ENCODE measurements at places on chromosomes 6 and 20.

- no peak for DNase-seq
Observed at GRCh38 chr6:140956571-140957369, 1176.0 kb upstream of the GJE1 start.

- no peak for DNase-seq
Observed at GRCh38 chr6:112016320-112016719, 37.6 kb upstream of the CCN6 start.

DNA sequence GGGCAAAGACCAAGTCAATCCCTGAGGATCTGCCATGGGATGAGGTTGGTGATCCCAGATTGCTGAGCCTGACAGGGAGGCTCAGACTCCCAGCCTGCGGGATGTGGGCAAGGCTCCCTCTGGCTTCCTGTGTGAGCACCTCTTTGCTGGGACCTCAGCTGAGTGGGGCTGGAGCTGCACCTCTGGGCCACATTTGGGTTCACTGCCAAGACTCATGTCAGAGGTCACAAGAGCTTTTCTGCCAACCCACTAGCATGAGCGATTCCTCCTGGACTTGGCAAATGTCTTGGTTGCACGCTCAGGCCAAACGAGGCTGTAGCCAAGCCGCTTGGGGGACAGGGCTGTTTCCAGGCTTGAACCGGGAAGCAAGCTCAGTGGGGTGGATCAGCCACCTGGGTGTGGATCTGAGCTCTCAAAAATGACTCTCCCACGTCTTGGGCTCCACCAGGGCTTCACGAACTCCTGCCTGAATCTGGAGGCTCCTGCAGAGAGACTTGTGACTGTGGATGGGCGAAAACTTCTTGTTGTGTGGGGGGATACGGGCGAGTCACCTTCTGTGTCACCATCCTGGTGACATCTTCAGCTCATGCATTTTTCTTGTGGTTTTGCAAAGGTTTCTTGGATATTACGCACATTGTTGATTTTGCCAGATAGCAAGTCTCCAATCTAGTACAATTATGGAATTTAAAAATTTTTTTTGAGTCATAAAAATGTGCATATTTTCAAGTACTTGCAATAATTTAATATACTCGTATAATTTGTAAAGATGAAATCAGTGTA, 359.5 kb downstream of the CDH4 start:
- DNase-seq, result no peak

GRCh38 chr6:137928286-137928685, 61.2 kb downstream of the TNFAIP3 start:
- DNase-seq, result no peak

GRCh38 chr6:161393839-161394364, 120.0 kb upstream of the AGPAT4 start:
- peak; percentile 65 for DNase-seq

DNA sequence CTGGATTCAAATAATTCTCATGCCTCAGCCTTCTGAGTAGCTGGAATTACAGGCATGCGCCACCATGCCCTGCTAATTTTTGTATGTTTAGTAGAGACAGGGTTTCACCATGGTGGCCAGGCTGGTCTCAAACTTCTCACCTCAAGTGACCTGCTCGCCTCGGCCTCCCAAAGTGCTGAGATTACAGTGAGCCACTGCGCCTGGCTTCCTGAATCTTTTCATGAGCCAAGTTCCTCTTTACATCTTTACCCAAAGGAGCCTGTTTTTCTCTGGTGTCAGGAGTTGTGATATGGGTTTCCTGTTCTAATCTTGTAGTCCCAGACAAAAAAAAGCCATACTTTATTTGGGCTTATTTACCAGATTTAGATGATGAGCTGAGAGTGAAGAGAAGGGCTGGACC, 34.4 kb downstream of the PCNA start:
- no peak for DNase-seq

GRCh38 chr6:11604836-11605506, 67.4 kb downstream of the TMEM170B start:
- DNase-seq, result no peak

DNA sequence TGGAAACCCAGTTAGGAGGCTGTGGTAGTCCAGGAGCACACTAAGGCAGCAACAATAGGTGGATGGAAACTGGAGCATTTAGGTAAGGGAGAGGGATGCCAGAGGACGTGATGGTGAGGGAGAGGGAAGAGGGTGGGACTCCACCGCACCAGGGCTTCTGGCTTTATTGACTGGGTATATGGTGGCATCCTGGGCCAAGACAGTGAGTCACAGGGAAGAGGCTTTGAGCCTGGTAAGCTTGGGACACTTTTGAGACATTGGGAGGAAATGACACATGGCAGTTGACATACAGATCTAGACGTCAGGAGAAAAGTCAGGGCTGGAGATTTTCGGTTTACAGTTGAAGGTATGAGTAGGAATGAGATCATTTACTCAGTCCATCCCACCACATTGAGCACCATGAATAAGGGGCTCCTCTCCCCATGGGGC, 14.9 kb downstream of the NT5E start:
- no peak for DNase-seq

DNA sequence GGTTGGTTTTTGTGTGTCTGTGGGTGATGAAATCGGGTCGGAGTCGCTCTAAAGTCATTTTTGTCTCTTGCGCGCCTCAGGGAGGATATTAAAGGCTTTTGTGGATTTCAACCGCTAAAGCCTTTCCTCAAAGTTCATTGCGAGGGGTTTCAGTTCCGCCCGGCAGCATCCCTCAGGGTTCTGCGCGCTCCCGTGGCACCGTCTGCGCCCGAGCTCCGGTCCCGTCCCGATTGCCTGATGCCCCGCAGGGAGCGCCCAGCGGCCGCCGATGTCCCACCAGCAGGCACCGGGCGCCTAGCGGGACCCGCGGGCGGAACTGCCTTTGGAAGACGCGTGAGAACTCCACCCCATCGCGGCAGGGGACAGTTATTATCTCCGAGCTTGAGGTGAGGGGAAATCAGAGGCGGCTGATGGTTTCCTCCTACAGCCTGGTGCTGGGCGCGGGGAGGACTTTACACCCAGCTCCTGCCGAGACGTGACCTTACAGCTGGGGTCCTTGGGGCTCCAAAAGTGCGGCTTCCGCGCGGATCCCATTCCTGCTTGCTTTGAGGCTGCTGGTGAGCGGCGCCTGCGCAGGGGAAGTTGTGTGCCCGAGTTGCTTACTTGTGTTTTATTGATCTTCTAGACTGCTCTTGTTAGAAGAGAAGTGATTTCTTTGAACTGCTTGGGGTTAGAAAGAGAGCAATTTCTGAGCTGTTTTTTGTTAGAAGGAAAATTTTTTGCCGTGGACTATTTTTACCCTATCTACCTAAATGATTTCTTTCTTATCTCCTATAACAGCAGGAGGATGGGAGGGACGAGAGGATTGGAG, 27.1 kb downstream of the ULBP1 start:
- DNase-seq, result no peak

GRCh38 chr6:80530103-80530502, 423.6 kb downstream of the BCKDHB start:
- no peak for DNase-seq

DNA sequence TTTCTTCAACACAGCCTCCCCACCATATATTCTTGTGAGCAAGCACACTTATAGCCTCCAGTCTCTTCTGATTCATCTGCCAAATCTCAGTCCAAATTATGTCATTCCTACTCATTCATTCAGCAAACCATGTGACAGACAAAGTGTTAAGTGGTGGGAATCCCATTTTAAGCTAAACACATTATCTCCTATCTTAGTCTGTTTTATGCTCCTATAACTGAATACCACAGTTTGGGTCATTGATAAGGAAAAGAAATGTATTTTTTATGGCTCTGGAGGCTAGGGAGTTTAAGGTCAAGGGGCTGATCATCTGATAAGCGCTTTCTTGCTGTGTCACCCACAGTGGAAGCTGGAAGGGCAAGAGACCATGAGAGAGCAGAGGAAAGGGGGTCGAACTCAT, 23.9 kb upstream of the SMIM13 start:
- DNase-seq, result no peak

DNA sequence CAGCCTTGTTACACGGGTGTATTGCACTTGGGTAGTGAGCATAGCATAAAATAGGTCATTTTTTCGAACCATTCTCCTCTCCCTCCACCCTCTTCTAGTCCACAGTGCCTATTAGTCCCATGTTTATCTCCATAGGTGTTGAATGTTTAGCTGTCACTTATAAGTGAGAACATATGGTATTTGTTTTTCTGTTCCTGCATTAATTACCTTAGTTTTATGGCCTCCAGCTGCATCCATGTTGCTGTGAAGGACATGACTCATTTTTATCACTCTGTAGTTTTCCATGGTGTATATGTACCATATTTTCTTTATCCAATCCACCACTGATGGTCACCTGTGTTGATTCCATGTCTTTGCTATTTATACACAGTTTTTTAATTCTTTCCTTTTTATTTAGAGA, 889.5 kb downstream of the EYS start:
- DNase-seq, result no peak

DNA sequence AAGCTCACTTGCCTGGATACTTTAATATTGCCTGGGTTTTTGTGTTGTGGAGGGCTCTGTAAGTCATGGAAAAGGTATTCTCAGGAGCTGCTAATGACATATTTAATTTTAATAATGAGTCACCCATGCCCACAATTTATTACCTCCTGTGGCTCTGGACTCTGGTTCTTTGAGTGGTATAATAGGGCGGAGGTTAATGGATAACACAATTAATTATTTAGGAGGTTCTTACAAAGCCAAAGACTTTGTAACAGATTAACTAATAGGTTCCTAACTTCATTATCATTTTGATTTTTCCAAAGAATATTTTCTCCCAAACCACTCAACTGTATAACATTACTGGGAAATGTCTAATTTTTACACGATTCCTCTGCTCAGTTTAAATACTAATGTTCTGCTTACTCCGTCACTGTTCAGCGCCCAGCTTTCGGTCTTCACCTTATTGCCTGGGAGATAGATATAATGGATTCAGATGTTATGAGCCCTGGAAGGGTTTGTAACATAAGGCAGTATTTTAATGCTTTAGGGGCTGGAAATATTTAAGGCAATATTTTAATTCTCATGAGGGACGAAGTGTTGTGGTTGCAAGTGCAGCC, 29.4 kb downstream of the PHACTR3 start:
- DNase-seq, result no peak

DNA sequence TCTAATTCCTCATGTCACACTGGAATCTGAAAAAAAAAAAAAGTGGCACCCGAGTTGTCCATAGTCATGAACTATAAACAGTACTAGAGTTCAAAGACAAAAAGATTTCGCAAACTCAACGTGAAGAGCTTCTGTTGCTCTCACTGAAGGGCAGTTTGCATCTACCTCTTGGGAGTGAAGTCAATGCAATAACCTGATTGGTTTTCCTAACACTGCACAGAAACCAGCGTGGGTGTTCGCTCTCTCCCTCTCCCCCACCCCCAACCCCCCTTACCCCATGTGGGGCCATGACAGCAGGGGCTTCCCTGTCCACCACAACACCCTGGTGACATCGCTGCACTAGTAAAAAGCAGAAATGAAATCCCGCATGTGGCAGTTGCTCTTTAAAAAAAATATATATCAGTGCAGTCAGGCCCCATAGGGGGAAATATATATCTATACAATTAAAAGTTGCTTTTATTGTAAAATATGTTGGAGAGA, 66.9 kb downstream of the GMPR start:
- no peak for DNase-seq

GRCh38 chr6:137863091-137863797, 3.8 kb upstream of the TNFAIP3 start:
- no peak for DNase-seq

DNA sequence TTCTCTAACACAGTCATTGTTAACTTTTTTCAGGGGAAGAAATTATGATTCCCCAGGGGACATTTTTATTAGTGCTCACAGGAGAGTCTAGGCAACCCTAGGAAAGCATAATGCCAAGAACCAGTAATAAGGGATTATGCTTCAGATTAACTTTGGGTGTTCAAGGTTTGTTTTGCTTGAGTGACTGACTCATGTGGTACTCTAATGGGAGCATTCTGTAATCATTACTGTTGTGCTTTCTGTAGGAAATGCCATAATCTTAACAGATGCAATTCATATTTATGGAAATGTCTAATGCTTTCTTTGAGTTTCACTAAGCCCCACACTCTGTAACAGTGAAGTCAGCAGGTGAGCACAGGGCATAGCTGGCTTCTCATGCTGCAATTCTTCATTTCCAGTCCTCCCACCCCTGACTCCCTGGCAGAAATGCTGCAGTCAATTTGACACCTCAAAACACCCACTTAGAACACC, 263.4 kb upstream of the MAN1A1 start:
- no peak for DNase-seq

GRCh38 chr6:135233686-135234491, 52.8 kb downstream of the MYB start:
- DNase-seq, result no peak

DNA sequence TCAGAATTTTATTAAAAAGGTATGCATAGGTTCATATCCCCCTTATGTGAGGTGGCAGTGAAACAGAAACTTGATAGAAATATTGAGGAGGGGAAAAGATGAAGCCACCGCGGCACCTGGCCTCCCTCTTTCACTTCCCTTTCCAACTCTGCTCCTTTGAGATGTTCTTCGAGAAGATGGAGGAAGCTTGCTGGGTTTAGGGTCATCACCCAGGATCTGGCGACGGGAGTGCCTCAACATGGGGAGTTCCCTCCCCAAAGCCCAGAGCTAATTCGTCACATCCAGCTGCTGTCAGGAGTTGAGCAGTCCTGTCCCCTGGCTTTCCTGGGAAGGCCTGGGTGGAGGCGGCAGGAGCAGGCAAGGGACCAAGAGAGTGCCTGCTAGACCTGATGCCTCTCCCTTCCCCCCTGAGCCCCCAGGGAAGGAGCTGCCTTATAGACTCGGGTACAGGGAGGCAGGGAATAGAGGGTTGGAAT, 29.1 kb downstream of the RREB1 start:
- no peak for DNase-seq

DNA sequence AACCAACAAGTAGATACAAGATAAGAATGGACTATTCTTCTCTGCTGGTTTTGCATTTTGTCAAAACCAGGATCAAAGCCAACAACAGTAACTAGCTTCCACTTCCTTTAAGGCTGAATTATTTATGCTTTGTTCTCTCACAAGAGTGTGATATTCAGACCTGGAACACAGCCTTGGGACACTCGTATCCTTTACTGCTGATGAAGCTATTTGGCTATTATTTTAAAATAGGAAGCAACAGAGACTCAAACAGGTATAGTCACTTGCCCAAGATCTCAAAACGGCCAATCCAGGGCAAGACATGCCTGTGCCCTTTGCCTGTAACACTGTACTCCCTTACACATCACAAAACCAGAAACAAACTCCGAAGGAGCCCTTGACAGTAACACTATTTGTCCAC, 19.9 kb downstream of the SPTLC3 start:
- DNase-seq, result no peak

DNA sequence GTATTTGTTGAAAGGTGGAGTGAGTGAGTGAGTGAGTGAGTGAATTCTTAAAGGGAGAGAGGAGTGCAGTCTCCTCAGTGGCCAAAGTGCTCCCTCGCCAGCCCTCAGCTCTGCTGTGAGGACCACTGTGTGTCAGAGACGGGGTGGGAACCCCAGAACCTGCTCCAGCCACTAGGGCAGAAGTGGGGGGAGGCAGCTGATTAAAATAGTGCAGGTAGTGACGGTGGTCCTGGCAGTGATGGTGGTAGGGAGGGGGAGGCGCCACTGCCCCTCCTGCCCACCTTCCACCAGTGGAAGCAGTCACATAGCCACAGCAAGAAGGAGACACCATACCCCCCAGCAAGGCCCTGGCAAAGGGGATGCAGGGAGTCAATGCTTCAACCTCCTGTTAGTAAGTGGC, 133.5 kb downstream of the PHACTR3 start:
- DNase-seq, result no peak

- no peak for DNase-seq
Observed at GRCh38 chr20:46709055-46709458, 392 bp upstream of the SLC2A10 start.

- no peak for DNase-seq
Observed at GRCh38 chr6:35512006-35512405, 690 bp downstream of the TULP1 start.

Measured in ureter (tissue), 1 donor.